HAP-1 (cell line): ENCODE measurements at places on chromosomes 11 and 22.

DNA sequence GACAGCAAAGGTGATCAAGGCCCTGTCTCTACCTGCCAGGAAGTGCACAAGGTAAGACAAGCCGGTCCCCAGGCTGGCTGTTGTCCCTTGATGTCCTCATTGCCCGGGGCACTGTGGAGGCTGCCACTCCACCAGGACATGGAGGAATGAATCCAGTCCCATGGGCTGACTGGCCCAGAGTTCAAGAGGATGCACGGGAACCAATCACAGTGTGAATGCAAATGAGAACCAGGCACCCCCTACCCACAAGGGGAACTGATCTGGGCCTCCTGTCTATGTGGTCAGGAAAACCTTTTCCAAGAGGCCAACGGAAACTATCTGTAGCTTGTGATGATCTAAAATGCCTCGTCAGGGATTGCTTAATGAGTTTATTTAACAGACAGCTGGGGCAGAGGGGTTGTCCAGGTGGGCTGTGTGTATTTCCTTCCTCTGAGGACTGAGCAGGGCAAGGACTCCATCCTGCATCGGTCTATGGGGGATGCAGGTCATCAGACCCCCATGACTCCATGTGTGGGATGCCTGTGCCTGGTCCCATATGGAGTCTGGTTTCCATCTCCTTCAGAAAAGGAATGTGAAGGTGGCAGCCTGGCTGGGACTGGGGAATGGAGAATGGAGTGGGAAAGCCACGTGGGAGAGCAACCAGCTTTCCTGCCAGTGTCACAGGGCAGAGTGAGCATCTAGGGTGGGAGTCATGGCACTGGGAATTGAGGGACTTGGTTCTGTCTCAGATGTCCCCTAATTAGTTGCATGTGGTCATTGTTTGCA, 60.5 kb downstream of the CD82 start:
- DNase-seq, result no peak

- DNase-seq, result no peak
Observed at GRCh38 chr11:65425105-65425970, 2.7 kb downstream of the NEAT1 start.

GRCh38 chr11:69366591-69366990, 72.6 kb downstream of the MYEOV start:
- no peak for DNase-seq

DNA sequence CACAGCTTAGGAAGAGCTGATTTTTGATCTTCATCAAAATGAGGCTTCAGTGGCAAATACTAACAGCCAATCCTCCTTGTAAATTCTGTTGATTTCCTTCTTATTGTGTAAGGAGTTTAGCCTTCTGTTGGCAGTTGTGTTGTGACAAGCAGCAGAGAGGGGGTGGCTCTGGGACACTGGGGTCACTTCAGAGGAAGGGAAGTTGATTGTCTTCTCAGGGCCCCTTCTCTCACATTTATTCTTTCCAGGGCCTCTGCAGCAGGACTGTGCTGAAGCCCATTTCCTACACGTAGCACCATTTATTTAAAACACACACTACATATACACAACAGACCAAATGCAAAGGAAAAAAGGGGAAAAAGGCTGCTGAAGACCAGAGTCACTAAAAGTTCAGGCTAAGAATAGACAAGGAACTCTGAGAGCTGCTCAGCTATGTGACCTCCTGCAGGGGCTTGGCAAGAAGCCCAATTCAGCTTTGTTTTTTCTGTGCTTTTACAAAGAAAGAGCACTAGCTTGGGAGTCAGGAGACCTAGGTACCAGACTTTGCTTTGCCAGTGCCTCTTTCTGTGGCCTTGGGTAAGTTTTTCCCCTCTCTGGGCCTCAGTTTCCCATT, 28.3 kb upstream of the UPB1 start:
- no peak for DNase-seq

DNA sequence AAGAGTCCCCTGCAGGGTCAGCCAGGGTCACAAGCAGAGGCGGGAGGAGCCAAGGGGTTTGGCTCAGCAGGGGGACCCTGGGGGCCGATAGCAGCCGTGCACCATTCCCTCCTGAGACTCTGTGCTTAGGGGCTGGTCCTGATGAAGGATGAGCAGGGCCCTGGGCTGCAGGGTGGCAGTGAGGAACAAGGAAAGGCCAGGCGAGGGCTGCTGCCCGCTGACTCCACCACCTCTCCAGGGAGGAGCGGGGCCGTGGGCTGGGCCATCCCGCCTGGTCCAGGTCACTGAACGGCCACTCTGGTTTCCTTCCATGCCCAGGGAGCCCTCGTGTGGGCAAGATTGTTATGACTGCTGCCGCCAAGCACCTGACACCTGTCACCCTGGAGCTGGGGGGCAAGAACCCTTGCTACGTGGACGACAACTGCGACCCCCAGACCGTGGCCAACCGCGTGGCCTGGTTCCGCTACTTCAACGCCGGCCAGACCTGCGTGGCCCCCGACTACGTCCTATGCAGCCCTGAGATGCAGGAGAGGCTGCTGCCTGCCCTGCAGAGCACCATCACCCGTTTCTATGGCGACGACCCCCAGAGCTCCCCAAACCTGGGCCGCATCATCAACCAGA, 9.2 kb upstream of the NDUFS8 start:
- DNase-seq, result peak; percentile 52

DNA sequence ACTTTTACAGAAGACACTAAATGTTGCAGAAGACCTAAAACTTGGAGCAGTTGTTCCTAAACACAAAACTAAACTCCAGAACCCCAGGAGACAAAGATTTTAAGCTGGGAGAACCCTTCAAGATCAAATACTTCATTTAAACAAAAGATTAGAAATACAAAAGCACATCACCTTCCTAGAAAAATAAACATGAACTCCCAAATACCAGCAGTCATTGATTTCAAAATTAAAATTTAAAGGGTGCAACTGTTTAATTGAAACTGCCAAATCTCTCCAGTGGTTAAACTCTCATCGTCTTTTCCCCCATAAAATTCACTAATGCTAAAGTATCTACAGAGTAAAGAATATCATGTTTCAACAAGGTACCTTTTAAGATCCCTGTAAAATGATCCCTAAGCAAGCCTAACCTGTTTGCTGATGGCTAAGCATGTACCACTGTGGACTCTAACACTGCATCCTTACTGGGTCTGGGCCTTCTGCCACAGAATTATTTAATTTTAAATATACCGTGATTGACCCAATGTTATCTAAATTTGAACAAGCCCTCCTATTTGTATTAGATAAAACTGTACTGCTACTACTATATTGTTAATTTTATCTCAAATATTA, 53.7 kb upstream of the CCDC34 start:
- no peak for DNase-seq

DNA sequence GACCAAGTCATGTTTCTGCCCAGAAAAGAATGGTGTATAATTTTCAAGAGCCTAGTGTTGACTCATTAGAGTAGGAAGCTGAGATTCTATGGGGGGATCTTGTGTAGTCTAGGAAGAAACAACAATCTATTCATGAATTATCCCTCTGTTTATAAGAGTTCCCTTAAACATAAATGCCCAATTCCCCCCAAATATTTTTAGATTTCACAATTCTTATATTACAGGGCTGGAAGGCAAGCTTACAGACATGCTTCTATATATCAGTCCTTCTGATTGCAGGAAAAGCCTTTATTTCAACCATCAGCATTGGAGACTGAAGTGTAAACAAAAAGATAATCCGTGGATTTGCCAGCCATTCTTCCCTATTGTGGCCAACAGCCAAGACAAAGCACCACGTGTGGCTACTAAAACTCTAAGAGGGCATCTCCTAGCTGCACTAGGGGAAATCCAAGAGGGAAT, 71.4 kb downstream of the NAT10 start:
- peak; percentile 49 for DNase-seq

DNA sequence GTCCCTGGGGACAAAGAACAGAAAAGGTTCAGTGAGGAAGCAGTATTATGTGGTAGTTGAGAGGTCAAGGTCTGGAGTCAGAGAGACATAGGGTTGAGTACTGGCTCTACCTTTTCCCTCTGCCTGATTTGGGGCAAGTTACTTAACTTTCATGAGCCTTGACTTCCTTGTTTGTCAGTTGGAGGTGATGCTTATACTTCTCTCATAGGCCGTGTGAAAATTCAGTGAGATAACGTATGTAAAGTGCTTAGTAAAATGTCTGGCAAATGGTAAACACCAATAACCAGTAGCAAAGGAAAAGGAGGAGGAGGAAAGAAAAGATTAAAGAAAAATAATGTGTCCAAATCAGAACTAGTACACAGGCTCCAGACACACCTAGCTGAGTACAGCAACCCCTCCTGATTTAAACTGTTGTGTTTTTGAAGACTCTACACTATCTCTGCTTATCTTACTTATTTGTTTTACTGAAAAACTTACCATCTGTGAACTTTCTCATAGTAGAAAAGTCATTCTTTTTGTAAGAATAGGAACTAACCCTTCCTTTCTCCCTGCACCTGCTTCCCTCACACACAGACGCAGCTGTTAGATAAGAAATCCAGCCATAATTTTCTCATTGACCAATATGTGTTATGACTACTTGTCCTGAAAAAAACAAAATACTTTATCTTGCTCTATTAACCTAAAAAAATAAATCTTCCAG, 126.9 kb downstream of the CD44 start:
- no peak for DNase-seq

DNA sequence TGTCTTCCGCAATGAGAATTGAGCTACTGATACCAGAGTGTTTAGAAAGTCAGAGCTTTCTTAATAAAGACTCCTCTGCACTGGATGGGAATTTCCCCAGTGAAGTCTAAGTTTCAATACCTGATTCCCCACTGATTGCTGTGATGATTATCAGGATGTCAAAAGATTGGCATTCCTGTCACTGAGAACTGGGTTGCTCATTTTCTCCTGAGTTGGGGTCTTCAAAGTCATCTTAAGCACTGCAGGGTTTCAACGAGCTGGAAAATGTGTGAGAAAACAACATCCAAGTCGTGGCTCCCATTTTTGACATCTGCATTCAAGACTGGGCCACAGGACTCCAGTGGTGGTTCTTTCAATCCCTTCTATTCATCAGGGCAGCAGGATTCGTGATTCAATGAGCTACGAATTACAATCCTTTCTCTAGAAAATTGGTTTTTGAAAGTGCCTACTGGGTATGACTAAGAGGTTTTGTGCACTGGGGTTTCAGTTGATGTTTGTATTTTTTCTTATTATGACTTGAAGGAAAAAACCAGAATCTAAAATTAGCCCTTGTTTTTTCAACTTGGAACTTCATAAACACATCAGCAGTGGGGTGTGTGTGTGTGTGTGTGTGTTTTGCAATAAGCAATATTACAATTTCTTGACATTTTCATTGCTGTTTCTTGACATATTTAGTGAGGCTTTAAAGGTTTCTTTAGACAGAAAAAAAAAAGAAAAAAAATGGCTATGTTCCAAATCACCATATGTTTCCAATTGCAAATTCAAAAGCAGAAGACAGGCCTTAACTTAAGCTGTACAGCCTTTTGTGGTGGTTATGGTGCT, 233.0 kb downstream of the FAM76B start:
- DNase-seq, result no peak

- DNase-seq, result no peak
Observed at GRCh38 chr11:83608571-83608970, 322.4 kb upstream of the CCDC90B start.

DNA sequence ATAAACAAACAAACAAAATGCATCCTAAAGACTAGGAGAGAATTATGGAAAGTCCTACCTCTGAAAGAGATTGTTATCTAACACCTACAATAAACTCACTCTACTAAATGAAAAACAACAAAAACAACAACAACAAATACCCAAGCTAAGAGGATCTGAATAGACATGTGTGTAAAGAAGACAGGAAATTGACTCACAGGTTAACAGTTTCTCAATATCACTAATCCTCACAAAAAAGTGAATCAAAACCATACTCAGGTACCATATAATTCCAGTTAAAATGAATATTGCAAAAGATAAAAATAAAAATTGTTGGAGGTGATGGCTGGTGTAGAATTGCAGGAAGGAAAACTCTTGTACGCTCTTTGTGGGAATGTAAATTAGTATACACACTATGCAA, 110.4 kb upstream of the TOP3B start:
- DNase-seq, result no peak

DNA sequence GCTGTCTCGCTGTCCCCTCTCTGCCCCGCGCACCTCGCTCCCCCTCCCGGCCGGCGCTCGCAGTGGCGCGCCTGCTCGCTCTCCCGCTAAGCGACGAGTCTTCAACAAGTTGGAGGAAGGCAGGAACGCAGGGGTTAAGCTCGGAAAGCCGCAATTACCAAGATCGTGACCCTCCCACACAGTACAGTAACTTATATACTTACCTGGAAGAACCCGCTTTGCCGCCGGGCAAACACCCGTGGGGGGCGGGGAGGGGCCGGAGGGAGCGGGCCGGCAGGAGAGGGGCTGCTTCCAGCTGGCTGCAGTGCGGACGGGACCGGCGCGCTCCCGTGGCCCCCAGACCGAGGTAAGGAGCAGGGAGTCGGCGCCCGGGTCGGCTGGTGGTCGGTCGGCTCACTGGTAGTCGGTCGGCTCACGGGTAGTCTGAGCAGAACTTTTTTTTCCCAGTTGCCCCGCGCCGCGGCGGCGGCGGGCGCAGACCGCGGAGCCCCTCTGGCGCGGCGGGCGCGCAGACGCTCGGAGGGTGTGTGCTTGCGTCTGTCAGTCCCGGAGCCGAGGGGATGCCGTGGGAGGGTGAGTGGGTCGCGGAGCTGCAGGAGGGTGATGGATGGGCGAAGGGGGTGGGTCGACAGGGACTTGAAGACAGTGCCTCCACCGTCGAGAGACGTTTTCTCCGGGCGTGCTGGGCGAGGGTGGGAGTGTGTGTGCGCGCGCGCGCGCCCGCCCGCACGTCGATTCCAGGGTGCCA, 101.2 kb upstream of the HSD17B12 start:
- peak; percentile 32 for DNase-seq

DNA sequence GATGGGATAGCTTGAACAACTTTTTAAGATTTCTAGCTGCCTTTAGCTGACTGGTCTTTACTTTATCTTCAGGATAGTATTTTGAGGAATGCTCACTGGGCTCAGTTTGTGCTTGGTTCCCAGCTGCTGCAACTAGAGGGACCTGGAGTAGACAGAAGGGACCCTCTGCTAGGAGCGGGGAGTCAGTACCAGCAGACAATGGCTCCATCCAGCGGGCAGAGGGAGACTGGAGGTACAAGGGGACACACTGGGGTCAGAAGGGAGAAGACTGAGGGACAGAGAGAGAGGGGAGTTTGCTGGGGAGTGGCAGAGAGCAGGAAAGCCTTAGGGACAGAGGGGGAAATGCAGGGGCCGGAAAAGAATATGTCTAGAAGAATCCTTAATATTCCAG, 22.0 kb upstream of the ACER3 start:
- DNase-seq, result peak; percentile 47

DNA sequence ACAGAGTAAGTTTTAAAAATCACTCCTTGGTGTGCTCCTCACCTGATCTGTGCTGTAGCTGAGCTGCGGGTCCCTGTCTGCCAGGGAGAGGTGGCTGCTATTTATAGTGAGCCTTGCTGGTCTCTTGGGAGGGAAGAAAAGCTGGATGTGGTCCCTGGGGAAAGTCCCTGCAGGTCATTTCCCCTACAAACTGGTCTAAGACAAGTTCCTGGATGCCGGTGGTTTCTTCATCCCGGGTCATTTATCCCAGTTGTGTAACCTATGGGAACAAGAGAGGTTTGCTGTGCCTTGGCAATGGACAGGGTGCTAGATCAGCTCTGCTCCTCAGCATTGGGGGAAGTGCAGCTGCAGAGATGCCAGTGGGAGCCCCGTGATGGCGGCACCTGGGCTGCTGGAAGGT, at the start of gene SAA2:
SAA2 (minus strand) TSS at position 108 of the 400 bp plus-strand sequence. CDS start 657 bp downstream, outside the sequence.
- no peak for DNase-seq
